ENCODE measurements at places on chromosomes 4 and X. TPM values are rescaled to one million over a fixed set of nuclear protein-coding genes. Genes with fewer than 3 reads are reported as not detected.

Gene SHROOM2
- total RNA-seq, result 6.1 TPM

Gene INPP4B
- 16.1 TPM for total RNA-seq

Gene RRH
- not detected for total RNA-seq

Gene VEGFD
- 0.05 TPM for total RNA-seq

DNA sequence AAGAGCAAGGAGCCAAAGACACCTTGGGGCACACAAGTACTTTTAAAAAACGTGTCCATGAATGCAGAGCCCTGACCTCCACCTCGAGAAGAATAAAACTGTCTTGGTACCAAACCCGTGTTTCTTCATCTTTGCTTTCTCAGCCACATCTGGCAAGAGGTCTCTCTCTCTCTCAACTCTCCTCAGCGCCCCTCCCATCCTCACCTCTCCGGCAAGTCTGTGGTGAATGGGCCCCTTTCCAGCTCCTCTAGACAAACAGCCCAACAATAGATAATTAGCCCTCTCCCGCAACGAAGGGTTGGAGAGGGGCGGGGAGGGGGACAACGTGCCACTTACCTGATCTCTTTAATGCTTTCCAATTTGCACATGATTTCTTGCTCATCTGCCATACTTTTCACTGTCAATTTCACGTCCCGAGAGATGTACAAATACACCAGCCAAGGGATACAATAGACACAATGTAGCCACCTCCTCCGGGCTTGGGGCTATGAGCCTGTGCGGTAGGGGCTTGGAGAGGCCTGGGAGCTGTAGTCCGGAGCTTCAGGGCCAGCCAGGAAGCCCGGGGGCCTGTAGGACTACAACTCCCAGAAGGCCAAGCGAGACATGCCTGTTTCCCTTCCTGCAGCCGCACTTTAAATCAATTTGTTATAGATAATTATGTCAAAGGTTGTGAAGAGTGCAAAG, at the start of gene ZC4H2:
Gene ZC4H2 (minus strand): TSS at position 462 of the 684 bp plus-strand sequence. CDS start 73 bp downstream, at position 389.
- peak; percentile 72 for DNase-seq

DNA sequence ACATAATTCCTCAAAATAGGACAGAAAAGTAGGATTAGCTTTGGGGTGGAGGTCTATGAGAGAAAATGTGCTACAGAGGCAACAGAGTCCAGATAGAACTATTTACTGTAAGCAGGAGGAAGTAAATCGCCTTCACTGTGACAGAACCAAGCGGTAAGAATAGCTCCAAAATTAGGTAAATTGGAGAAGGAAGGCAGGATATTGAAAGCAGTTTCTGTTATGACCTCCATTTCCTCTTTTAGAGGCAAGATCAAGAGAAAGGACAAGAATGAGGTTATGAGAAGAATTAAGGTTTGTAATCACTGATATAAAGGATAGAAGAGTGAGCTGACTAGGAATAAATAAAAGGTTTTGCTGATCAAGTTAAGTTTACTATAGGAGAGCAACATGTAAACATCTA, 44.1 kb upstream of the NEUROG2 start:
- no peak for DNase-seq

DNA sequence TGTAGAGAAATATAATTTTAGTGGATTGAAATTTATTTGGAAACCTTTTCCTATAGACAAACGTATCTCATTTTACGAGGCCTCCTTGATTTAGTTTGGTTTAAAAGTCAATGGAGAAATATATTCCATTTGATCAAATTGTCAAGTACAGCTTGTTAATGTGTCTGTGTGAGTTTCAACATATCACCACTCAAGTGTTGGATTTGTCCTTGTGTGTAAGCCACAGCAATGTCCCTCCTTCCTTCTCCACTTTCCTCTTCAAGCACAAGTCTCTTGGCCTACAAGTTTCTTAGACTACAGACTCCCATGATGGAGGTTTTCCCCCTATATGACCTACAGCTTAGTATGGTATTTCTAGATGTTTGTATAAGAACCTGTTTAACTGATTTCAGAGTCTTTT, 104.7 kb downstream of the SYNPO2 start:
- no peak for DNase-seq

GRCh38 chr4:174930895-174931294, 12.7 kb downstream of the ADAM29 start:
- no peak for DNase-seq

DNA sequence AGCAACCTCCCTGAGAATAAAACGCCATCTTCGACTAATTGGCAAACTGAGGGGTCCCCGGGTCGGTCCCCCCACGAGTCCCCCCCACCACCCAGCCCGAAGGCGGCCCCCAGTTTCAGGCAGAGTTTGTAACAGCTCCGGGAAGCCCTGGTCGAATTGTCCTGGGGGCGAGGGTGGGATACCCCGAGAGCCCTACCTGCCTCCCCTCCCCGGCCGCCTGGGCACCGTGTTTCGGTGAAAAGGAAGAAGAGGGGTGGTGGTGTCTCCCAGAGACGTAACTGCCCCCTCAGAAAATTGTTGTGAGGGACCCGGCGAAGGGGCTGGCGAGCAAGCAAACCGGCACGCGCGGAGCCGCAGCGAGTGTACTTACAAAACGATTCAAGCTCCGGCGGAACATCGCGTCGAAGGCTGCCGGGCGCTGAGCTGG, 1.2 kb downstream of the ATP11C start:
- no peak for DNase-seq

Data from renal cortical epithelial cell (primary cell).